ENCODE measurements at places on chromosomes 5 and 9. TPM values are rescaled to one million over a fixed set of nuclear protein-coding genes. Genes with fewer than 3 reads are reported as not detected.

Gene N4BP3
- total RNA-seq = 0.08 TPM

GRCh38 chr9:93291536-93292287 is 107.8 kb downstream of the WNK2 start:
- no peak for DNase-seq

DNA sequence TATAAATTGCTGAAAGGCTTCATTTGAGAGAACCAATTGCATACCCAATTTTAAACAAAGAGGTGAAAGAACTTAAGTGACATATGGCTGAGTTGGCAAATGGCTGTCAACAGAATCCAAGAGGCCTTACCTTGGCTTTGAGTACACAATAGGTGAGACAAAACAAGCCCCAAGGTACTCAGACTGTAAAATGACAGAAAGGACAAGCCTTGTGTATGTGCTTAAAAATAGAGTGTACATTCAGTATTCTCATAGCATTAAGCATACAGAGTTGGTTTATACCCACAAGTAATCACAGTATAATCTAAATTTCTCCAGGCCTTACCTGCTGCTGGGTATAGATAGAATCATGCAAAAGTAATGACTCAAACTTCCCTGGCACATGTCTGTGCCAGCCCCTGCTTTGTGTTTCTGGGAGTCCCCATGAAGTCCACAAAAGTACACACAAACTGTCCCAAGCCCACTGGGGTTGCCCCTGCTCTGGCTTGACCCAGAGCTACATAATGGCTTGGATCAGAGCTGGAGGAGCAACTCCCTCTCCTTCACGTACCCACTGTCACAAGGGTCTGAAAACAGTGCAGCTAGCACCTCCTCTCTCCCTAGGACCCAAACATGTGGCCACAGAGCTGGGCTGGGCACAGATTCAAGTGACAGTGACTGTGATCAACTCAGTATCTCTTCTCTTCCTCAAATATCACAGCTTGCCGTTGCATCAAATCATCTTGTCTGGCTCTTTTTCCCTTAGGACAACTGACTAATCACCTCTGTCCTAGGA is 250.8 kb downstream of the ENC1 start:
- DNase-seq = no peak

Gene HMMR
- 71.2 TPM for total RNA-seq

Gene NR4A3
- total RNA-seq = 0.23 TPM

GRCh38 chr9:72981433-72981832 is 28.6 kb upstream of the ALDH1A1 start:
- DNase-seq = no peak
